NCI-H2029 treated with DMSO at 0.1 percent for 48 hours (cell line): ENCODE measurements at places on chromosomes 16 and 17.

- no peak for DNase-seq
These were observed 24.2 kb downstream of the PLD6 start for GRCh38 chr17:17181666-17182597.

GRCh38 chr17:7355053-7355452 lies at the start of gene TMEM95:
Gene TMEM95, plus strand, starts transcription at chr17:7355156. Its CDS starts 49 bp downstream, at chr17:7355205.
- DNase-seq: no peak

- no peak for DNase-seq
These were observed 805 bp upstream of the C16orf95 start for GRCh38 chr16:87317750-87318644.

DNA sequence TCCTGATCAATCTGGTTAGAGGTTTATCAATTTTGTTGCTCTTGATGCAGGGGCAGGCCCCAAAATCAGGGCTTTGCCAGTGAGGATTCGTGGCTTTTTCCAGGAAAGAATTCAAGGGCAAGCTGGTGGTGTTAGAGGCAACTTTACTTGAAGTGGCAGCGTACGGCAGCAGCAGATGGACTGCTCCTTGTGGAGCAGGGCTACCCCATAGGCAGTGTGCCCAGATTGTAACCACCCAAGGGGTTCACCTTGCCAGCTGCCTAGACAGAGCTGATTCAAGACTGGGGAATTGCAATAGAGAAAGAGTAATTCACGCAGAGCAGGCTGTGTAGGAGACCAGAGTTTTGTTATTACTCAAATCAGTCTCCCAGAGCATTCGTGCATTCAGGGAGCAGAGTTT lies 16.7 kb downstream of the DRC7 start:
- no peak for DNase-seq

DNA sequence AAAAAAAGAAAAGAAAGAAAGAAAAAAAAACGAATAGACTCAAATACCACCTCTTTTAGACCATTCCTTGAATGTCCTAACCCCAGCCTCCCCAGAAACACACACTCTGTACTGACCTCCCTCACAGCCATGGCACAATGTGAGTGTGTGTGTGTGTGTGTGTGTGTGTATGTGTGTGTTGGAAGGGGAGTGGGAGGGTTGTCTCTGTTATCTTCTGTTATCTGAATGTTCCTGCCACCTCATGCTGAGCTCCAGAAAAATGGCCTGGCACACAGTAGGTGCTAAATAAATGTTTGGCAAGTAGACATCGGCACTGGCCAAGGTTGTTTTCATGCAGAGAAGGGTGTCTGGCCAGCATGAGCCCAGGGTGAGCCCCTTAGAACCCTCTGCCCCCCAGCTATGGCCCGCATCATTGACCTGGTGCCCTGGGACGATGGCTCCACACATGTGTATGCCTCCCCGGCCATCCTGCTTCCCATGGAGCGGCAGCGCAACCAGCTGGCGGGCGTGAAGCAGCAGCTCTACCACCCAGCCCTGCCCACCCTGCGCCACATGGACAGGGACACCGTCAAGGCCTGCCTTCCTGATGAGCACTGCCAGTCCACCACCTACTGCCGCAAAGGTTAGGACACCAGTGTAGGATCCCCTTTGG lies 6.6 kb upstream of the CNGB1 start:
- no peak for DNase-seq
